Stimulated activated CD8-positive, alpha-beta memory T cell treated with anti-CD3 and anti-CD28 coated beads, Interleukin-4, amount 100 ng/mL, for 1 hour (primary cell): ENCODE measurements at places on chromosomes 5 and 9.

- DNase-seq: no peak
Measured at GRCh38 chr5:113864437-113864836, 350.9 kb downstream of the YTHDC2 start.

DNA sequence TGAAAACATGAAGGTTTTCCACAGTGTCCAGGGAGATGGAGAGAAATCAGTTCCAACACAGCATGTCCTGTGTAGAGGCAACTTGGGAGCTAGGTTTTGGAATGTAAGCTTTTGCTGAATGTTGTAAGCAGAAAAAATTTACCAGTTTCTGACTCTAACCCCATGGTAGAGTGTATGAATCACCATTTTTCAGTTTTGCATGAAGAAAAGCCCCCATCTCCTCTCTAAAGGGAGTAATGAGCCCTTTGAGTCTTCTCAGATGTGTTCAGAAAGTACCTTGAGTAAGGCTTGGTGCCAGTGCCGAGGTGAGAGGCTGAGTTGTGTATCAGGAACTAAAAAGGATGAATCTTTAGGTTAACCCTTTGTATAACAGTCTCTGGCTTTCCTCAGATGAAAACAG lies 96.2 kb downstream of the ADRB2 start:
- no peak for DNase-seq

GRCh38 chr9:133932181-133932580 lies 59.9 kb downstream of the VAV2 start:
- DNase-seq: no peak

- DNase-seq: no peak
Measured at GRCh38 chr5:65919773-65920172, 6.6 kb upstream of the ERBIN start.

GRCh38 chr9:98195671-98196070 lies 3.2 kb upstream of the CORO2A start:
- no peak for DNase-seq

- no peak for DNase-seq
Measured at GRCh38 chr9:108654566-108654965, 201.2 kb downstream of the ACTL7B start.

- no peak for DNase-seq
Measured at GRCh38 chr5:147393874-147394672, 115.8 kb downstream of the DPYSL3 start.

DNA sequence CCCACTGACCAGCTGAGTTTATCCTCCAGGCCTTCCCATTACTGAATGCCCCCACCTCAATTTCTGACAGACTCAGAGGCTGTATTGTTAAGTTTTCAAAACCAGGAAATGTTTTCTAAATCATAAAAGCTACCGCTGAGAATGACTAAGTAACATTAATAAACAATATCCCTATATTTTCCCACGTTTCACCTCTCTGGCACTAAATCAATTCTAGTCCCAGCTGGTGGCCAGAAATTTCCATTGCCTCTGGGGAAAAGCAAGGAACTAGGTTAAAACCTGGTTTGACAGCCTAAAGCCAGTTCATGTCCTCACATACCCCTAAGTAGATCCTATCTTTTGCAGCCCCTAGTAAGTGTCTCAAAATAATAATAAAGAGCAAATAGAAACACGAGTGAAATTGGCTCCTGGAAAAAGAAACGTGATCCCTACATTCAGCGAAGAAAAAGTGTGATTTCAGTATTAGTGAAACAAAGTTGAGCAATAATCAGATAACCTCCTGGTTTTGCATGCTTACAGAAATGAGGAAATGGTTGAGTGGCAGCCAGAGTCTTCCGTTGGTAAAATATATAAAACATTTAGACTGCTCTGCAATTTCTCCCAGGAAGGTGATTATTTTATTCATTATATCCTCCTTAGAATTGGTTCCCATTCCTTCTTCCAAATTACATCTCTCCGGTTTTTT lies 110.9 kb downstream of the ESM1 start:
- no peak for DNase-seq

- DNase-seq: no peak
Measured at GRCh38 chr9:111975709-111976108, 79.1 kb downstream of the UGCG start.

DNA sequence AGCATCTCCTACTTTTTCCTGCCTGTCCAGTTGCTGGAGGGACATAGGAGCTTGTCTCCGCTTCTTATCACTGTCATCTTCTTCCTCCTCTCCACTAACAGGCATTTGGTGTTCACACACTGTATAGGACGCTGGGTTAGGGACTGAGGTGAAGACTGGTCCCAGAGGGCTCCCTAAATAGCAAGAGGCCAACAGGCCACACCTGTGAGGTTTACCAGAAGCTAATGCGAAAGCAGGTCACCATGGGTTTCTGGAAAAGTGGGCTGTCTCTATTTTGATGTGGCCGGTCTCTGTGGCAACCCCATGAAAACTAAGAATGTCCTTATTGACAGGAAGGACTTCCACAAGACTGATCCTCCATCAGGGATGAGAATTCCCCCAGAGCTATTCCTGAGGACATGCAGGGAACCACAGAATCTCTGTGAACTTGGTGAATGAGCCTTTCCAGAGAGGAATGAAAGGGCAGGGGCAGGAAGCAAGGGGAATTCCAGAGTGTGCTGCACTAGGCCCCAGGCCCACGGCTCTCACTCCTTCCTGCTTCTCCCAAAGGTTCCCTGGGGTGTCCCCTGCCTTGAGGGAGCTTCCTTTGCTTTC lies 61.7 kb downstream of the DAP start:
- DNase-seq: no peak

- no peak for DNase-seq
Measured at GRCh38 chr5:39570403-39571027, 145.7 kb upstream of the DAB2 start.

- DNase-seq: no peak
Measured at GRCh38 chr5:76269932-76270610, 133.0 kb upstream of the IQGAP2 start.

DNA sequence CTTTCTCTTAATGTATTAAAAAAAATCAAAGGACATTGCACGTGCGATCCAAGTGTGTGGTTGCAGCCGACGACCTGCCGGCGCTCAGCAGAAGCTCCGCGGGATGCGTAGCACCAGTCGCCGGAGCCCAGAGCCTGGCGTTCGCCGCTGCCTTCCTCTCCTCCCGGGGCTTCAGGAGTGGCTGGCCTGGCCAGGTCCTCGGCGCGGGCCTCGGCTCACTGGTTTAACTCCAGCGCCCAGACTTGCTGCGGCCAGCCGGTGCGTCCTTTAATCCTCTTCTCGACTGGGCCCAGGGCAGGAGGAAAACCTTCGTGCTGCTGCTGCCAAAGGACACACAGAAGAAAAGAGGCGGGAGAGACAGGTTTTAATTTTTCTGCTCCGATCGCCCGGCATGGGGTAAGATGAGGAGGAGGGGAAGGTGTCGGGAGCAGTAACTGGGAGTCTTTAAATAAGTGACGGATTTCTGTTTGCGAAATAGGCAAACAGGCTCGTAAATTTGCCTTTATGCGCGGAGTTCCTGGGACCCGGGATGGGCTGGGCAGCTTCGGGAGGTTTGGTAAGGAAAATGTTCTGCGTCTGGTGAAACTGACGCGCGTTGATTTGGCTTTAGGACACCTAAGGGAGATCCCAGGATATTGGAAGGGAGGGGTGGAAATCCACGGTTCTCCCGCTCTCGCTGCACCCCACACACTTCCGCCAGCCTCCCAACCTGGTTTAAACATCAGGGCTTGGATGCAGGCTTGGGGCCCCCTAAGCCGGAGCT lies 2.3 kb downstream of the HAND1 start:
- DNase-seq: no peak

DNA sequence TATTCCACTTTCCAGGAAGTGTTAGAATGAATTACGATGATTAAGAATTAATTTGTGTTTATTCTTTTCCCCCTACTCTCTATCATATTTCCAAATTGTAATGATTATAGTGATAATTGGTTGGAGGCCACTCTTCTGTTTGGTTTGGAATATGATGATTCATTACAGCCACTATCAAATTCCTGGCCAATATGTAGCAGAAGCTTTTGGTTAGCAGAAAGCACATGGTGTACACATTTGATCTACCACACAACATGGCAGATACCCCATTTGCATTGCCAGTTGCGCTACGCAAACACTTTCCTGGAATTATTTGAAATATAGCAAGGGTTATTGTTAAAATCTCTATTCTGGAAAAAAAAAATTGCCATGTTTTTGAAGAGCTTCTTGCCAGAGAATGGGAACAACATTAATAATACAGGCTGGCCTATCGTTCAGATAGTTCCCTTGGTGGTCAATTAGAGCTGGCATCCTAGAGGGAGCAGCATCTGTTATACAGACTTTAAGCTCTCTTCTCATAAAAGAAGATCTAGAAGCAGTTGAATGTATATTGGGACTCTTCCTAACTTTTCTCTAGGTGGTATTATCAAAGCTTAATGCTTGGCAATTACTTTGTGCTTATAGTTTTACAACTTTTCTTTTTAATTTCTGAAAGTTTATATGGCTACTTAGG lies 455.0 kb upstream of the ACTBL2 start:
- DNase-seq: no peak

GRCh38 chr5:103402851-103403250 lies 144.3 kb downstream of the MACIR start:
- no peak for DNase-seq

DNA sequence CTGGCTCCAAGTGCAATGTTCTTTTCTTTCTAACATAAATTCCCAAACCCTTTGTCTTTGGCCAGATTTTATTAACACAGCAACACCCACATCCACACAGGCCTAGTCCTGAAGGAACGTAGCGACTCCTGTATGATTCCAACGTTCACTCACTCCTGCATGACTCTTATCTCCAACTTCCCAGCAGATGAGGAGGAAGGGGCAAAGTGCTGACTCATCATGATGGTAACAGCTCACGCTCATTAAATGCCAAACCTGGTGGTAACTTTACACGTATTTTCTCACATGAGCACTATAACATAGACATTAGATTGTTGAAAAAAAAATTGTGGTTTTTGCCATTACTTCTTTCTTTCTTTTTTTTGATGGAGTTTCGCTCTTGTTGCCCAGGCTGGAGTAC lies 1349.5 kb downstream of the EFNA5 start:
- DNase-seq: no peak

DNA sequence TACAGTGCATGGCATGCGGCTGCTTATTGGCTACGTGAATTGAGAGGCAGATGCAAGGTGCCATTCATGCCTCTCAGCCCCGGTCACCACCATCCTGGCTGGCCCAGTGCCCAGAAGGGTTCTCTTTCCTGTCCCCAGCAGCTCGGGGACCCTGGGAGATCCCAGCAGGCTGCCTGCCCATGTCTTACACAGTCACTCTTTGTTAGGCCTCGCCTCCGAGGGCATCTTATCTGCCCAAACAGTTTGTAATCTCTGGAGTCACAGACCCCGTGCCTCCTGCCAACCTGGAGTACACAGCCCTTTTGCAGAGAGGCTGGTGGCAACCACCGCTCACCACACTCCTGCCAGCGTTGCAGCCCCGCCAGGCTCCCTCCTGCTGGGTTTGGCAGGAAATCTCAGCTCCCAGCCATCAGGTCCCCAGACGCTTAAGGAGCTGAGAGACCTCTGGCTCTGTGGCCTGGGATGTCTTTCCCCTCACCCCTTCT lies 7.0 kb upstream of the AK1 start:
- DNase-seq: no peak

DNA sequence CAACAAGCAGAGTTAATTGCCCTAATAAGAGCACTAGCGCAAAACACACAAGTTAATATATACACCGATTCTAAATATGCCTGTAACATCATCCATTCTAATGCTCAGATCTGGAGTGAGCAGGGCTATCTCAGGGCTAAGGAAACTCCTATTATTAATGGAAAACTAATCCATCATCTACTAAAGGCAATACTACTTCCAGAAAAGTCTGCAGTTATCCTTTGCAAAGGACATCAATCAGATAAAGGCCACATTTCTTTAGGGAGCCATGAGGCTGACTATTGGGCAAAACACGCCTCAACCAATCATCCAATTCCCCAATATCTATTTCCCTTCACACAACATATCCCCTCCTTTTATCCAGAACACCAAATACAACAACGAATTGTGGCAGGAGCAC lies 1032.3 kb upstream of the NUDT12 start:
- no peak for DNase-seq

DNA sequence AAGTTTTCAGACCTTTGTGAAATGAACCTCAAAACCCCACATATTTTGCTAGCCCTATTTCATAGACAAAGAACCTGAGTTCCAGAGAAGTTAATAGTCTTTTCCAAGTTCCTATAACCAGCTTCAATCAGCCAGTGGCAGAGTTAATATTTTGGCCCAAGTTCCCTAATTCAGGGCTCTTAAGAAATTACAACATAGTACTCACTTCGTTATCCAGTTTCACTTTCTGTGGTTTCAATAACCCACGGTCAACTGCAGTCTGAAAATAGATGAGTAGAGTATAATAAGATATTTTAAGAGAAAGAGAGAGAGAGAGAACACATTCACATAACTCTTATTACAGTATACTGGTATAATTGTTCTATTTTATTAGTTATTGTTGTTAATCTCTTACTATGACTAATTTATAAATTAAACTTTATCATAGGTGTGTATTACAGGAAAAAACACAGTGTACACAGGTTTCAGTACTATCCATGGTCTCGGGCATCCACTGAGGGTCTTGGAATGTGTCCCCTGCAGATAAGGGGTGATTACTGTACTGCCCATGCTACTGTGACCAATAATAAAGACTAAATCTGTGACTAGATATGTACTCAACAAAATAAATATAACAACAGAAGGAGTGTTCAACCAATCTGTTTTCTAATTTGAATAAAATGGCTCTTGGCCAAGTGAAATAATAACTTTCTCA lies 9.3 kb upstream of the MYOT start:
- no peak for DNase-seq

DNA sequence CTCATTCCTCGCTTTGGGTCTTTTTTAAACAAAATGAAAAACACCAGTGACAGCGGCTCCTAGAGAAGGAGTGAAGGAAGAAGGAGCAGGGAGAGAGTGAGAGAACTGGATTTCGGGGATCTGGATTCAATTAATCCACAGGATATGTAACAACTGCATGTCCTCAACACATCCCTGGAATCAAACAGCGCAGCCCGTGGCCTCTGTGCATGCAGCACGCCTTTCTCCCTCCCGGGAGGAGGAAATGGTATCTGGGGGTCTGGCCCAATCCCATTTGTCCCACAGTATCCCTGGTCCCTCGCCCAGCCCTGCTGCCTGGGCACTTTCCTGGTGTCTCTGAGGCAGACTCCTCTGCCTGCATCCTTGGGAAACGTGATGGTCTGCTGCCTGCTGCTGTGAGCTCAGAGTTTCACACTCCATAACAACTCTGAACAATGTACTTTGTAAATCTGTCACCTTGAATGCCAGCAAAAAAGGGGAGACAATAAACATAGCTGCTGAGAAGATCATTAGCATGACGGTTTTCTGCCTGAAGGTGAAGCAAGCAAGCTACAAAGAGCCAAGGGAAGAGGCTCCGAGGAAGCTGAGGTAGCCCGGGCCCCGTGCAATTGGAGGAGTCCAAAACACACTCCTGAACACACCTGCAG lies 56.1 kb downstream of the PTCH1 start:
- no peak for DNase-seq

DNA sequence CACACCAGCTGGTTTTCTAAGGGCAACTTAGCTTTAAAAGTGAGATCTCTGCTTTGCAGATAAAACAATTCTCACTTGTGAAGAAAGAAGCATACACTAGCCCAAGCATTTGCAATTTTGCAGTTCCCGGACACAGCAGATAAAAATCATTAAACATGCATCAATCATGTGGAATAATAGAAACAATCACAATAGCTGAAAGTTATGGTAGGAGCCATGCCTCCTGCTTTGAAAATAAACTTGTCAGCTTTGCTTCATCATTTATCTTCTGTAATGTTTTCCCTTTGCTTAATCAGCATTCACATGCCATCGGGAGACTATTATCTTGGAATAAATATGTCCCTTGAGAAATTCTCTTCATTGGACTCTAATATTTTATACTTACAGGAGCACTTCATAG lies 60.3 kb upstream of the DAB2 start:
- DNase-seq: no peak
